ENCODE measurements at places on chromosomes 4 and X.

DNA sequence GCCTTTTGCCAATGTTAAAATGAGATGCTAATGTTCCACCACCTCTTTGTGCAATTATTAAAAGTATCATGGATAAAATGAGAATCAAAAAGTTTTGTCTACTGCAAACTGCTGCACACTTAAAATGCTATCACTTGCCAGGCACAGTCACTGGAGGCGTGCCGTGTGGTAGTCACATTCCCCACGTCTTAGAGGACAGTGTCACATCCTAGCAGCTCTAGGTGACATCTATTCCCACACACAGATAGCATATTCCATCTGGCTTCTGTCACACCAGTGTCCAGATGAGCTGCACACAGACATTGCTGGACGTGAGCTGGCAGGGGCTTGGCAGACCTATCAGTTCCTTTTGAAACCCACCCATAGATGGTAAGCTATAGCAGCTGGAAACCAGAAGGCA is 47.0 kb downstream of the NSG1 start:
- no peak for DNase-seq

DNA sequence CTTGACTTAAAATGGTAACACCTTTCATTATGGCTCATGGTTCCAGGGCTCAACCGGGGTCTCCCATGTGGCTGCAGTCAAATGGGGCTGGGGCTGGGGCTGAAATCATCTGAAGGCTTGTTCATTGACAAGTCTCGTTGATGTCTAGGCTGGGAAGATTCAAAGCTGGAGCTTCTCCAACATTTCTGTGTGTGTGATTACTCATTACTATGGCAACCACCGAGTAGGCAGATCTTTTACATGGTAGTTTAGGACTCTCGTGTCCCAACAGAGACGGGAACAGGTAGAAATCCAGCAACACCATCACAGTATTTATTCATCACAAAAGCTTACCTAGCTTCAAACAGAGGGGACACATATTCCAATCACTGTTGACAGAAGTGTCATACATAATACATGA is 7.8 kb downstream of the YTHDC1 start:
- no peak for DNase-seq

DNA sequence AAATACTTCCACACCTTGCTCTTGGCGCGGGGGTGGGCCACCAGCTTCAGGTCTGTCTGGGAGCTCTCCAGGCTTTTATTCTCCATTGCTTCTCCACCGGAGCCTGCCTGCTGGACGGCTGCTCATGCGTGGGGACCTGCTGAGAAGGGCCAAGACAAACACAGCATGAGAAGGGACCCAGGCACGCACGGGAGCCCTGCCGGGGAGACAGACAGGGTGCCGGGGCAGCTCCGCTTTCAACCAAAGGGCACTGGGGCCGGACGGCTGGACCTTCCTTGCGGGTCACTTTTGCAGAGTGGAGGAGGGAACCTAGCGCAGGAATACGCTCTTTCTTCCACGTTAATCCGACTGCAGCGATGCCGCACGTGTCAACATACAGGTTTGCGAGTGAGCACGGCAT is 10.1 kb downstream of the DHRSX start:
- DNase-seq: no peak

GRCh38 chr4:25704516-25704915 is 48.9 kb downstream of the SLC34A2 start:
- DNase-seq: no peak

GRCh38 chr4:39354254-39354552 is 12.0 kb downstream of the RFC1 start:
- DNase-seq: no peak

- DNase-seq: no peak
Measured at GRCh38 chr4:175071123-175071522, 153.0 kb downstream of the ADAM29 start.

DNA sequence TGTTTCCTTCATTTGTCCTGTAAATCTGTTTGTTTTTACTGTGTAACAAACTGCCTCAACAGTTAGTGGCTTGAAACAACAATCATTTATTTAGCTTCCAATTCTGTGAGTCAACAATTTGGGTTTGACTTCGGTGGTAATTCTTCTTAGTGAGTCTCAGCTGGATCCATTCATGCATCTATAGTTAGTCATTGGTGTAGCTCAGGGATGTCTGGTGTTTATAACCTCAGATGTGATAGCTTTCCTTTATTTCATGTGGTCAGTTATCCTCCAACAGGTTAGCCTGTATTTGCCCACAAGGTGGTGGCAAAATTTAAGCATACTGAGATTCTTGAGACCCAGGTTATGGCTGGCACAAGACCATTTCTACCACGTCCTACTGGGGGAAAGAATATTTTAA is 1267.2 kb downstream of the RAPGEF2 start:
- DNase-seq: no peak

GRCh38 chr4:40613456-40613855 is 16.2 kb downstream of the RBM47 start:
- DNase-seq: no peak

- DNase-seq: no peak
Measured at GRCh38 chr4:113784497-113785250, 23.1 kb upstream of the CAMK2D start.

GRCh38 chr4:61473306-61473705 is 273.2 kb downstream of the ADGRL3 start:
- DNase-seq: no peak

GRCh38 chr4:128979934-128980333 is 113.4 kb downstream of the SCLT1 start:
- DNase-seq: no peak
